Dorsolateral prefrontal cortex (tissue), 122 donors: ENCODE measurements at places on chromosomes 12 and 14. TPM values are rescaled to one million over a fixed set of nuclear protein-coding genes. Genes with fewer than 3 reads are reported as not detected.

MLEC gene
- 67.9 TPM for total RNA-seq

GLI1 gene
- 0.76 TPM for total RNA-seq

KANSL2 gene
- total RNA-seq = 22.5 TPM

AQP2 gene
- total RNA-seq = not detected

LRRIQ1 gene
- 4.5 TPM for total RNA-seq

TSHR gene
- total RNA-seq = not detected

TROAP gene
- total RNA-seq = not detected

CNTN1 gene
- total RNA-seq = 364 TPM

LMO3 gene
- total RNA-seq = 230 TPM

RPL6 gene
- 360 TPM for total RNA-seq

RAPGEF3 gene
- total RNA-seq = 93.8 TPM

PIK3C2G gene
- total RNA-seq = 0.47 TPM

NEUROD4 gene
- total RNA-seq = not detected

PIWIL1 gene
- not detected for total RNA-seq

SLCO1B1 gene
- total RNA-seq = not detected

BICDL1 gene
- total RNA-seq = 69.8 TPM

MYF5 gene
- not detected for total RNA-seq

TNS2 gene
- 126 TPM for total RNA-seq
